ENCODE measurements at places on chromosomes 1 and 21. TPM values are rescaled to one million over a fixed set of nuclear protein-coding genes. Genes with fewer than 3 reads are reported as not detected.

DNAJC28 gene
- total RNA-seq, result 0.36 TPM

TSPEAR gene
- not detected for total RNA-seq

AMY2B gene
- total RNA-seq, result 3.3 TPM

ACTN2 gene
- total RNA-seq, result not detected

Data from activated CD8-positive, alpha-beta memory T cell treated with anti-CD3 and anti-CD28 coated beads for 36 hours (primary cell).